ENCODE measurements at places on chromosomes 16 and 17.
A peak's percentile ranks its signal among the peaks of the same experiment; 100 is the strongest.

- DNase-seq, result no peak
Measured at GRCh38 chr16:14576532-14576931, 53.5 kb downstream of the PARN start.

- no peak for DNase-seq
Measured at GRCh38 chr16:85911251-85911930, 12.4 kb downstream of the IRF8 start.

DNA sequence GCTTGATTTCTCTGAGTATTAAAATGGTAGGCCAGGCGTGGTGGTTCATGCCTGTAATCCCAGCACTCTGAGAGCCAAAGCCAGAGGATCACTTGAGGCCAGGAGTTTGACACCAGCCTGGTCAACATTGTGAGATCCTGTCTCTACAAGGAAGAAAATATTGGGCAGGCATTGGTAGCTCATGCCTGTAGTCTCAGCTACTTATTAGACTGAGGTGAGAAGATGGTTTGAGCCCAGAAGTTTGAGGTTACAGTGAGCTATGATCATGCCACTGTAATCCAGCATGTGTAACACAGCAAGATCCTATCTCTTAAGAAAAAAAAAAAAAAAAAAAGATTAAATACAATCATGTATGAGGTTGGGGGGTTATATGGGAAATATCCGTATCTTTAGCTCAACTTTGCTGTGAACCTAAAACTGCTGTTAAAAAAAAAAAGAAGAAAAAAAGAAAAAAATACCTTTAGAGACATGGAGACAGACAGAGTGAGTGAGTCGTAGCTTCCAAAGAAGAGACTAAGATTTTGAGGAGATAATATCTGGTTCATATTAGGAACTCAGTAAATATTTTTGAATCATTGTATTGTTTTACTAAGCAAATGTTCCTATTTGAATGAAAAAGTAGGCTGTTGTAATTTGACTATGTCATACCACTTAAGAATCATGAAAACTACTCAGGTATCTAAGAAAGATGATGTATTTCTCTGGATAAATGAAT lies 325.7 kb upstream of the TBX2 start:
- peak; percentile 25 for DNase-seq

- no peak for DNase-seq
Measured at GRCh38 chr17:59289981-59290301, 41.5 kb upstream of the YPEL2 start.

DNA sequence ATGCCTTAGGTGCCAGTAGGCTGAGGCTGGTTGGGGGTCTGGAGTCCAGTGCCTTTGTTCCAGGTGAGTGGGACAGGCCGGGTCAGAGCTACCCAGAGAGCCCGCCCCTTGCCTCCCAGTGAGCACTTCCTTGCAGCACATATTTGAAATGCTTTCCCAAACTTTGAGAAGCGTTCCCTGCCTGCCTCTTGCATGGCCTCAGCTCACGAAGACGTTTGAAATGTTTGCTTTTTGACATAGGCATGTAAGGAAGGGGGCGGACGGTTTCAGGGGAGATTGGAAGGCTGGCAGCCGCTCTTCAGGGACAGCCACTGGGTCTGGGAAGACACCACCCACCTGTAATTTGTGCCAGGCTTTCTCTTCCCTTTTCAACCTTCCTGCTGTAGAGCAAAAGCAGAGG lies 5.1 kb upstream of the FOXL1 start:
- no peak for DNase-seq

DNA sequence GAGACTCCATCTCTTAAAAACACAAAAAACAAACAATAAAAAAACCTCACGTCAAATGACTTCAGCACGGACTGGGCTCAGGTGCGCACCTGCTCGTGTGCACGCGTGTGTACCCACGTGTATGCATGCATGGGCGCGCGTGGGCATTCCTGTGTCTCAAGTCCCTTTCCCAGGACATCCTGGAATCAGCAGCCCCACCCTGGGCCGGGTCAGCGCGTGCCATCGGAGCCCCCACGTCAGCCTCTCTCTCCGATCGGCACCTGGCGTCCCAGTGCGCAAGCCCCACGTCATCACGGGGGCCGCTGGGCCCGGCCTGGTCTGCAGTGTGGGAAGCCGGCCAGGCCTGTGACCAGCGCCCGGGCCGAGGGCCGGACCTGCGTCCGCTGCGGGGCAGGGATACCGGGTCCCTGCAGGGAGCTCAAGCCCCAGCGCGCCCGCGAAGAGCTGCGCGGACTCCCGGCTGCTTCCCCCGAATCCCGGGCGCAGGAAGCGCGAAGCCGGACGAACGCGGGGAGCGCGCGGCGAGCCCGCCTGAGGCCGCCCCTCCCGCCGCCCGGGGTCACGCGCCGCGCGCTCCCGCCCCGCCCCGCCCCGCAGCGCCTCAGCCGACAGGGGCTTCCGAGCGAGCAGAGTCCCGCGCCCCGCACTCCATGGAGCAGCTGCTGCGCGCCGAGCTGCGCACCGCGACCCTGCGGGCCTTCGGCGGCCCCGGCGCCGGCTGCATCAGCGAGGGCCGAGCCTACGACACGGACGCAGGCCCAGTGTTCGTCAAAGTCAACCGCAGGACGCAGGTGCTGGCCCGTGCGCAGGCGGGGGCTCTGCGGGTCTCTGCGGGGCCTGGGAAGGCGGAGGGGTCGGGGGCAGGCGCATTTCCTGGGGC lies at the start of gene FN3K:
TSS of gene FN3K (plus strand) at position 629 of the 880 bp plus-strand sequence. CDS start at position 651, 22 bp downstream.
- DNase-seq, result peak; percentile 37

DNA sequence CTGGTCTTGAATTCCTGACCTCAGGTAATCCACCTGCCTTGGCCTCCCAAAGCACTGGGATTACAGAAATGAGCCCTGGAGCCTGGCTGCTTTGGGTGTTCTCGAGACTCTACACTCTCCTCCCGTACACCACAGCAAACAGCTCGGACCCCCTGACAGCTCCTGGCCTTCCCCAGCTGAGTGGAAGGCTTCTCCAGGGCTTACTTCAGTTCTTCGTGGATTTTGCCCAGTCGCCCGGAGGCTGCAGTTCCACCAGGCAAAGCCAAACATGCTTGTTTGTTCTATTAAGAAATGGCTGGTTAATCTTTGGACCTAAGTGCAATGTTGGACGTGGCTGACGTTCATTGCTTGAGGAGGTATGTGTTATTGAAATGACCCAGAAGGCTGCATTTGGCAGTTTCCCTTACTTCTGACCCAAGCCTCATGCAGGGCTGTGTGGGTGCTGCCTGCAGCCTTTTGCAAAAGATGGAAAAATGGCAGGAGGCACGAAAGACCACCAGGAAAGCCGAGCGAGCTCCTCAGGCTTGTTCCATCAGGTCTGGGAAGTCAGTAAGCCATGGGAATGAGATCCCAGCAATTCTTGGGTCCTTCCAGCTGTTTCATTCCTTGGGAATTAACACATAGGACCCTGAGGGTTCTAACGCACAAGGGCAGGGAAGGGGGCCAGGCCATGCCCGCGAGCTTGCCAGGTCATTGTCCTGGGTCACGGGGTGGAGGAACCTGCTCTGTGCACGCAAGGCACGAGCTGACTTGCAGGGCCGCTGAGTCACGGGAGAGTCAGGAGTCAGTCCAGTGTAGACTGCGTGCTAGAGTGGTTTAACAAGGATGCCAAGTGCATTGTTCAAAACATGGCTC lies 23.9 kb upstream of the KLHDC4 start:
- peak; percentile 99 for DNase-seq

DNA sequence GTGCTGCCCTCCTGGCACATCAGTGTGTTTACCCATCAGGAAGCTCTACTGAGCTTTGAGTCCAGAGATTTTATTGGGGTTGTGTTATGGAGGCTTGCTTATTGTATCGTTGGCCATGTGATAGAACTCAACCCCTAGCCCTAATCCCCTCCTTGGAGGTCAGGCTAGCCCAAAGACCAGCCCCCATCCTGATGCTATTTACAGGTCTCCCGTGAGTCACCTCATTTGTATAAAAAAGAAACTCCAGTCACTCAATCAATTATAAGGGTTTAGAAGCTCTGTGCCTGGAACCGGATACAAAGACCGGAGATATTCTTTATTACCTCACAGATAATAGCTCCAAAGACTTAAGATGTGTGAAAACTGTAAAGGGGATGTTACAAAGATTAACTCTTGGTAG lies 405.9 kb downstream of the CNTNAP4 start:
- DNase-seq, result no peak

DNA sequence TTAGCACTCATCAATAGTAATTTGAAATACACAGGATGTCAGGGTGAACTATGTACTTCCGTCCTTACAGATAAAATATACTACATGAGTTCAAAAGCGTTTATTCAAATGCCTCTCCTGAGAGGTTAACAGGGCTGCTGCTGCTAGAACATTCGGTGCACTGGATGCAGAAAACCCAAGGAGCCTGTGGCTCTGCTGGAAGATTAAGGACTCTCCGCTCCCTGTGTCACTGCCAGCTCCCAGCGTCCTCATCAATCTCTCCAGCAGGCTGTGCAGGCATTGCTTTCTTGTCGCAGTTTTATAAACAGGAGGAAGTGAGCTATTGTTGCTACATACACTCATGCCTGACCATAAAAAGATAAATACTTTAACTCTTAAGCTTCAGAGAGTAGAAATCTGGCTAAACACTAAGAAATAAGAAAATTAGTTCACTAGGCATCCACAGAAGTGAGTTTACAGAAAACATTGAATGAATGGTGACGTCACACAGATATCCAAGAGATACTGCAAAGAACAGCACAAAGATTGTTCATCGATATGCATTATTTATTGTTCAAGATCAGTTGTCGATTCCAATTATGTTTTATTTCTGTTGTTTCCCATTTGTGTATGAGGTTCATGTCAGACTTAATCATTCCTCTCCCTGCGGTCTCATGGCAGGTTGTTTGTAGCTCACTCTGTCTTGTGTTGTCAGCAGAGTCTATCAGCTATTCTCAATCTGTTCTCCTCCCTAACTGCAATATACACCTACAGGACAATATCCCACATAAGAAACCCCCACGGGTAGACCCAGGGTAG lies 127.9 kb upstream of the MON1B start:
- no peak for DNase-seq

DNA sequence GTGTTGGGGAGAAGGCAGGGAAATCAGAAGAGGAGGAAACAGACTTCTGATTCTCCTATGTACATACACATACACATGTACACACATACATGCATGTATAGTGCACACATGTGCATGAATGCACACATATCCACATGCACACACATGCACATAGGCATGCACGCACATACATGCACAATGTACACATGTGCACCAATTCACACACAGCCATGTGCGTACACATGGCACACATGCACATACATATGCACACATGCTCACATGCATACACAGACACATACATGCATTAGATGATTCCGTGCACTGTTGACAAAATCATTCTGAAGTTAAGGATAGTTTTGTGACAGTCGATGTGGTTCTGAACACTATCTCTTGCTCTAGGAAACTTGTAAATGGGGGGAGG lies 214.0 kb upstream of the CDH13 start:
- no peak for DNase-seq

DNA sequence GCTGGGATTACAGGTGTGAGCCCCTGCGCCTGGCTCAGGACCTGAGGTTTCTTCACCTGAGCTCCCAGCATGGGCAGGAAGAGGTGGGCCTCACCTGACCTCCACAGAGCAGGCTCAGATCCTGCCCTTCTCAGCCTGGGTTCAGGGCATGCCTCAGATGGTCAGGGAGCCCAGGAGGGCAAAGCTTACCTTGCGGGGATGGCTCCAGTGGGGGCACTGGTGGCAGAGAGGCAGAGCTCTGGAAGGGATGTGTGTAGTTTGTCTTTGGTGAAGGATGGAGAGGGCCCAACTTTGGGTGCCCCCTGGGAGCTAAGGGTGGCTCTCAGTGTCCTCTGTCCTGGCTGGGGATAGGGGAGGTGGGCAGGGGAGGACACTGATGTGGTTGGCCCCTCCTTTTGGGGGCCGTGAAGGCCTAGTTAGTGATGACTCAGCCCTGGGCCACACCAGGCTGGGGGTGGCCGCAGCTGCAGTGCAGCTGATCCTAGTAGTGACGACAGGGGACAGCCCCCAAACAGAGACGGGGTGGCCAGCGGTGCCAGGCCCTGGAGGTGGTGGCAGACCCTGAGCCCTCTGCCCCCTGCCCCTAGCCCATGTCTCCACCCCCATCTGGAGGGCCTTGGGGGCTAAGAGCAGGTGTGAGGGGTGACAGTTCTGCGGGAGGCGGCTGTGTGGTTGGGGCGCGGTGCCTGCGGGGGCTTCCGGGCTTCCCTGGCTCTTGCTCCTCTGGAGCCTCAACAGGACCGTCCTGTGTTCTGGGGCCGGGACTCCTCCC lies 5.8 kb downstream of the NHERF2 start:
- peak; percentile 73 for DNase-seq

GRCh38 chr17:50414808-50415207 lies 11.2 kb upstream of the ACSF2 start:
- DNase-seq, result no peak

- DNase-seq, result no peak
Measured at GRCh38 chr17:75897160-75898019, 639 bp upstream of the TRIM65 start.

DNA sequence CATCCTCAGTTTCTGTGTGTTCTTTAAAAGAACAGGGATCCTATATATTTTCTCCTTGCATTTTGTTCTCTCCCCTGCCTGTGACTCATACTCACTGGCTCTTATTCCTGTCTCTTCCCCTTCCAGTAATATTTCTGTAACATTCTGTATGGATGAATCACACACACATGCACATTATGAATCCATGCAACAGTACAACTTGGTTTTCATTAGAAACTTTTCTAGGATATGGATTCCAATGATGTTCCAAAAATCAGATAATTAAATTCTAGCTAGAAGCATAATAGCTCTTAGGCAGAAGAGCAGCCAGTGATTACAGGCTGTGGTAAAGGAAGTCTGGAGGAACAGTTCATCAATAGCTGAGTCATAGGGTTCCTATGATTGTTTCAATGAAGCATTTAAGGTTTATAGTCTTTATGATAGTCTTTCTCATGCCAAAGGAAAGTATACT lies 119.6 kb upstream of the PMFBP1 start:
- peak; percentile 90 for DNase-seq

DNA sequence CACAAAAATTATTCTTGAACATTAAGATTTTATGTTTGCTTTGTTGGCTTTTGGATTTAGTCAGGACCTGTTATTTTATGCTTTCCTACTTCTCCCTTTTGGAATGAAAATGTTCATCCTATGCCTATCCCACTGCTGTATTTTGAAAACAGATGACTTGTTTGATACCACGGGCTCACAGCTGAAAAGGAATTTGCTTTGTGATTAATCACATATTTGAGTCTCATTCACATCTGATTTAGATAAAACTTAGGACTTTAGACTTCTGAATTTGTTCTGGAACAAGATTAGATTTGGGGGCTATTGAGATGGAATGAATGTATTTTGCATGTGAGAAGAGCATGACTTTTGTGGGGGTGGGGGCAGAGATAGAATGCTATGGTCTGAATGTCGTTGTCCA lies 1012.6 kb downstream of the CDH11 start:
- no peak for DNase-seq

- no peak for DNase-seq
Measured at GRCh38 chr17:45951941-45952340, 47.1 kb upstream of the STH start.

DNA sequence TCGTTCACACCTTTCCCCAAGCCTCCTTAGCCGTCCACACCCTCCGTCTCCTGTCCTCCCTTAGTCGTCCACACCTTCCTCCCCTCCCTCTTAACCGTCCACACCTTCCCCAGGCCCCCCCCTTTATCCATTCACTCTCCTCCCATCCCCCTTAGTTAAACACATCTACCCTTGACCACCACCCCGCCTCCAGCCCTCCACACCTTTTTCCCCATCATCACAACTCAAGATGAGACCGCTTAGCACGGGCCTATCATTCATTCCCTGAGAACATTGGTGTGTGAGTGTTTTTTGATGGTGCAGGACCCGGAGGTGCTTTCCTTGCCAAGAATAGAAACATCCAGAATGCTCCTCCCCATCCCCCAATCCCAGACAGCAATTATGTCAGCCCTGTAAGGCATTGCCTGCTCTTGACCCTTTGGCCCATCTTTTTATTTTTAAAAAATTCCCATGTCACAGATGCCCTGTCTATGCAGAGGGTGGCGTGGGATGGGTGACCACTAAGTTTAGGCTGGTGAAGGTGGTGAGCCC lies 1.4 kb downstream of the TENT4B start:
- peak; percentile 32 for DNase-seq
